ENCODE measurements at places on chromosomes 7 and 10.

DNA sequence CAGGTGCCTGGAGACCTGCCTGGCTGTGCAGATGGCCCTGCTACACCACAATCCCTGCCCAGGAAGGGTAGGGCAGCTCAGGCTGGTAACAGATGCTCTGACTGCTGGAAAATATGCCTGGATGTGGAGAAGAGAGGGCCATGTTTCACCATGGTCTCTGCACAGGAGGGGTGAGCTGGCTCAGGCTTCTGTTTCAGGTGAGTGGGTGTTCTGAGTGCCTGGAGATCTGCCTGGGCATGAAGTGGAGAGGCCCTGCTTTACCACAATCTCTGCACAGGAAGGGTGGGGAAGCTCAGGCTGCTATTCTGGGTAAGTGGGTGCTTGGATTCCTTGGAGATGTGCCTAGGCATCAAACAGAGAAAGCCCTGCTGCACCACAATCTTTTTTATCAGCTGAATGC is 350.1 kb downstream of the KIF20B start:
- no peak for DNase-seq

DNA sequence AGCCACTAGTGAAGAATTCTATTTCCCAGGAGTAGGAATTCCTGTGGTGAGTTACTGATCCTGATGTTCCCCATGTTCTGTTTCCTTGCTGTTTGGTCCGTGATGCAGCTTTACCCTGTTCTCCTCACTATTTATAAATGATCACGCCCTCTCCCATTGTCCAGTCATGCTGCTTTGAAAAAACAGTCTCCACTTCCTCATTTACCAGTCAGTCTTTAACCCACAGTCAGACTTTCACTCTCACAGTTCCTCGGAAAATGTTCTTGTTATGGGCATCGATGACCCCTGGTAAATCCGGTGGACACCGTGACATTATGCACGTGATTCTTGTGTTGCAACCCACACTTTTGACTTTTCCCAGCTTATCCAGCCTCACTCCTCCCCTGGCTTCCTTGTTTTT is 14.4 kb downstream of the SCIN start:
- DNase-seq: no peak

- no peak for DNase-seq
Observed at GRCh38 chr7:157016024-157016351, 5.5 kb upstream of the MNX1 start.

GRCh38 chr10:16611037-16611436 is 89.4 kb upstream of the C1QL3 start:
- DNase-seq: no peak

- DNase-seq: no peak
Observed at GRCh38 chr7:133139350-133139749, 57.5 kb upstream of the CHCHD3 start.

- no peak for DNase-seq
Observed at GRCh38 chr7:148814922-148815559, 69.0 kb downstream of the EZH2 start.

- DNase-seq: peak; percentile 93
Observed at GRCh38 chr10:21495752-21496342, 29.6 kb downstream of the SKIDA1 start.

- no peak for DNase-seq
Observed at GRCh38 chr7:56256108-56256507, 139.9 kb upstream of the NUPR2 start.

GRCh38 chr7:96685755-96686154 is 23.9 kb downstream of the SEM1 start:
- no peak for DNase-seq

GRCh38 chr7:13309535-13309934 is 622.1 kb downstream of the ARL4A start:
- DNase-seq: no peak

- DNase-seq: no peak
Observed at GRCh38 chr7:108200326-108200725, 70.2 kb upstream of the LAMB4 start.

DNA sequence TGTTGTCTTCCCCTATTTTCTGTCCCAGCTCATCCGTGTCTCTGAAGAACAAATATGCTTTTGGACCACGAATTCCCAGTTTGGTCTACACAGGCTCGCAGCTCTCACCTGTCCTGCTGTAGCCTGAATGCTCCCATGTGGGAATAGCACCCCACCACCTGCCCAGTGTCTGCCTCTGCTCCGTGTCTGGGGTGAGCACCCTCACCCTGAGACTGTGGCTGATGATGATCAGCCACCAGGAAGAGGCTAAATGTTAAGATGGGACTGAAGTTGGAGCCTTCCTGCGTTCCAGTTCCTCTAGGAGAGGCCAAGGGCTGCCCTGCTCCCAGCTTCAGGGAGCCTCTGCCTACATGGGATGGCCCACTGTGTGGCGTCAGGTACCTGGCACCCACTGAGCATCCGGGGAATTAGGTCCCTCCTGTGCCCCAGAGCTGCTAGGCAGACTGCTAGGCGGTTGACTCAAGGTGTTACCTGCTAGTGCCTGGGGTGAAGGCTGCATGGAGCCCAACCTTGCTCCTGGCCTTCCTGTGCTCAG is 3.7 kb downstream of the PGAM2 start:
- no peak for DNase-seq
